ENCODE measurements at places on chromosomes 13 and 19.

DNA sequence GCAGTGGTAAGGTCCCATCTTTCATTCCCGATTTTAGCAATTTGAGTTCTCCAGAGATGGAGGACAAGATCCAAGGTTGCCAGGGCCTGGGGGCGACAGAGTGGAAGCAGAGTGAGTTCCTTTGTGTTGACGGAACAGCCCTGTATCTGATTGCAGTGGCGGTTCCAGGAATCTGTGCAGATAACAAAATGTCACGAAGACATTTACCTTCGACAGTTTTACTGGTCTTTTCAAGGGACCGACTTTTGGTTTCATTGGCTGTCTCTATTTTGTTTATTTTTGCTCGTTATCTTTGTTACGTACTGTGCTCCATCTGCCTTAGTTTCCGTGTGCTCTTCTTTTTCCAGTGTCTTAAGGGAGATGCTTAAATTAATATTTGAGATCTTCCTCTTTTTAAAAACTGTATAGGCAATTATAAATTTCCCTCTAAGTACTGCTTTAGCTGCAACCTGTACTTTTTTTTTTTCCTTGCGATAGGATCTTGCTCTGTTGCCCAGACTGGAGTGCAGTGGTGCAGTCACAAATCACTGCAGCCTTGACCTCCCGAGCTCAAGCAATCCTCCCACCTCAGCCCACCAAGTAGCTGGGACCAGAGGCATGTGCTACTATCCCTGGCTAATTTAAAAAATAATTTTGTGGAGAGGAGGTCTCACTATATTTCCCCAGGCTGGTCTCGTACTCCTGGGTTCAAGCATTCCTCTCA, 23.2 kb downstream of the KDM4B start:
- DNase-seq: no peak

- DNase-seq: no peak
These were observed 5.2 kb downstream of the PPP1R14A start for GRCh38 chr19:38250821-38251563.

DNA sequence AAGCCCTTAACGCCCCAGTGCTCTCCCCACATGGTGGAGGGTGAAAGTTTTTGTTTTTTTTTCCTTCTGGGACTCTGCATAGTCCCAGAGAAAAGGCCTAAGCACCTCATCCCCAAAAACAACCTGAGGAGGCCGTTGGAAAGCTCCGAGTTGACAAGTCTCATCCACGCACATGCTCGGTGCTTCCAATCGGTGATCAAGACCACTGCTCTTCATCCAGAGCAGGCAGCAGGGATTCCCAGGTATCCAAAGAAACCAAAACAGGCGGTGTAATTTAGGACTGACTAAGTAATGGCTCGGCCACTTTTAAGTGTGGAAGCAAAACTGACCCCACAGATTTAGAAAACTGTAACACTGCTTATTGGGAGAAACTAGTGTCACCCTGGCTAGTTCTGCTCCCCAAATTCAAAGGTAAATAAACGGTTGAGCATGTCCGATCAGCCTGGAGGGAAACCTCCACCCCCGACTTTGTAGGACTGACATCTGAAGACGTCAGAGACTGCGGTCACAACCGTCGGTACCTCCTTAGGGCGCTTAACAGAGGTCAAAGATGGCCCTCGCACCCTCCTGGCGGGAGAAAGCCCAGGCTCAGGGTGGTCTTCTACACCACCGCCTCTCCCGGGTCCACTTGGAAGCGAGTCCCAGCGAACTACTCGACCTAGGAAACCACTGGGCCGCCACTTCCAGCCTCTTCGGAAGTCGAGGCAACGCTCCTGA, 997 bp upstream of the ZNF446 start:
- DNase-seq: no peak

- no peak for DNase-seq
These were observed 2.4 kb downstream of the PDX1 start for GRCh38 chr13:27921961-27922882.
